ENCODE measurements at places on chromosomes 16 and 17.
A peak's percentile ranks its signal among the peaks of the same experiment; 100 is the strongest.

DNA sequence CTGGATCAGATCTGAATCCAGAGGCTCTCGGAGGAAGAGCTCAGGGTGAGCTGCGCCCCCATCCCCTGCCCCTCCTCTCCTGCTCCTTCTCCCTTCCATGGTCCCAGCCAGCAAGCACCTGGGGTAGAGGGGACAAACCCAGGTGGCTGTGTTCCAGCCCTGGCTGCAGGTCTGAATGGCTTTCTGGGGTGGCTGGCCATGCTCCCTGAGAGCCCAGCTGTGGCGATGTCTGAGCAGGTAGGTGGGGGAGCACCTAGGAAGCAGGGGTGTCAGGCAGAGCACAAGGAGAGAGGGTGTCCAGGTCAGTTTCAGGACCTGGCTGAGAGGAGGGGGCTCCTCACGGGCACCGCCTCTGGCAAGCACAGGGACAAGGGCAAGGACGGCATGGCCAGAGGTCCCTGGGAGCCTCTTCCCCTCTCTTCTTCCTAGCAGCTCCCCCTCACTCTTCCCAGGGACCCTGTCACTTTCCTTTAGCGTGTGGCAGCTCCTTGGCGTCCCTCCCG lies 310.0 kb downstream of the SEC14L1 start:
- DNase-seq = no peak

DNA sequence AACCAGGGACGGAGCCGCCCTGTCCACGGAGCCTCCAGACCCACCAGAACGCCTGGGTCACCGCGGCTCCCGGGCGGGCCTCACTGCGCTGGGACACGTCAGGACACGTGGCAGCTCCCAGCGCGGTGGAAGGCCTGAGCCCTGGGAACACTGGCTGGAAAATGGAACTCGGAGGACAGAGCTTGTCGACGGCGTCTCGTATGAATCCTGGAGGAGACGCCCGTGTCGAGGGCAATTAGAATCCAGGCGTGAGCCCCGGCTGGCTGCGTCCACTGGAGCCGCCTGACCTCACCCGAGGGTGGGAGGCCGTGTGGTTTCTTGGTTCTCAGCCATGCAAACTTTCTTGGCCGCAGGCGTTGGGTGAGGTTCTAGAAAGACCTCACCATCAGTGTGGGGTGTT lies 173.9 kb downstream of the LAT start:
- DNase-seq = no peak

DNA sequence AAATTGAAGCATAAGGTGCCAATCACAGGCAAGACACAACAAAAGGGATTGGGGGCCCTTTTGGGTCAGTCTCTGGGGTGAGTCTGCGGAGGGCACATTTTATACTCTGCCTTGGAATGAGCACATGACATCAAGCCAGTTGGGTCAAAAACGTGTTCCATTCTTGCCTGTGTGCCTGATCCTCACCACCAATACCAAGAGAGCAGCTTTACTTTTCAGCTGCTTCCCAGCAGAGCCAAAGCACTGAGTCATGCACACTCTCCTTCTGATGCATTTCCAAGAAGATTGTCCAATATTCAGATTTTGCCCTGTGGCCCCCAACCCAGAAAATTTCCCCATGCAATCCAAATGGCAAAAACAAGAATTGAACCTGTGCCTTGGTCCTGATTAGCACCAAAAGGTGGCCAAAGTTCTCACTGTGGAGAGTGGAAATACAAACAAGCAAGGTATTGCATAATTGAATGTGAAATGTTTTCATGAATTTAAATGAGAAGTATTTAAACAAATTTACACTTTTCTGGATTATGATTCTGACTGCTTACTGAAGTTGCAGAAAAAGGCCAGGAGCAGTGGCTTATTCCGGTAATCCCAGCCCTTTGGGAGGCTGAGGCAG lies 217.8 kb upstream of the SOX9 start:
- no peak for DNase-seq

GRCh38 chr16:85710732-85711131 lies 22.0 kb upstream of the GINS2 start:
- DNase-seq = no peak

GRCh38 chr17:40348136-40348504 lies 16.4 kb downstream of the GJD3 start:
- DNase-seq = no peak

GRCh38 chr17:81999587-81999975 lies 22.2 kb downstream of the ASPSCR1 start:
- DNase-seq = no peak

DNA sequence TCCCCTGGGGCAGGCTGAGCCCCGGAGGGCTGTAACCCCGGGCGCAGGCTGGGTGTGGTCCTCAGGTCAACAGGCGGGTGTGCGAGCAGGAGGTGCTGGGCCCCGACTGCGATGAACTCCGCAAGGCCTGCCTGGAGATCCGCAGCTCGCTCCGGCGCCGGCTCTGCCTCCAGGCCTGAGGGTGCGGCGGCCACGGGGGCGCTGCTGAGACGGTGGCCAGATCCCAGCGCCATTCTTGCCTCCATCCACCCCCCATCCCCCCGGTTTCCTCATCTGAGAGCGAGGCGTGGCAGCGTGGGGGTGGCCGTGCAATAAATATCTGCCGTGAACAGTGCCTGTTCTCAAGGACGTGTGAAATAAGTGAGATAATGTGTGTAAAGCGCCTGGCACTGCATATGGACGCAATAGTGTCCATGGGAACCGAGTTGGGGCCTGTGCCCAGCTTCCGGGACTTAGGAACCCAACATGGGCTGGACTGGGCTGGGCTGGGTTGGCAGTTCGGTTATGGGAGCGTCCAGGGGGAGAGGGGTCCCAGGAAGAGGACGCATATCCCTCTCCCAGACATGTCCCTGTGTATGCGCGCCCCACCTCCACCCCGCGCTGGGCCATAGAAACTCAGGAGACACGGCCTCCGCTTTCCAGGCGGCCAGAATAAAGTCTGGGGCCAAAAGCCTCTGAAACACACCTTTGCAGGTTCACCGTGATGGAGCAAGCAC lies 15.0 kb downstream of the ZNF213 start:
- peak; percentile 45 for DNase-seq

DNA sequence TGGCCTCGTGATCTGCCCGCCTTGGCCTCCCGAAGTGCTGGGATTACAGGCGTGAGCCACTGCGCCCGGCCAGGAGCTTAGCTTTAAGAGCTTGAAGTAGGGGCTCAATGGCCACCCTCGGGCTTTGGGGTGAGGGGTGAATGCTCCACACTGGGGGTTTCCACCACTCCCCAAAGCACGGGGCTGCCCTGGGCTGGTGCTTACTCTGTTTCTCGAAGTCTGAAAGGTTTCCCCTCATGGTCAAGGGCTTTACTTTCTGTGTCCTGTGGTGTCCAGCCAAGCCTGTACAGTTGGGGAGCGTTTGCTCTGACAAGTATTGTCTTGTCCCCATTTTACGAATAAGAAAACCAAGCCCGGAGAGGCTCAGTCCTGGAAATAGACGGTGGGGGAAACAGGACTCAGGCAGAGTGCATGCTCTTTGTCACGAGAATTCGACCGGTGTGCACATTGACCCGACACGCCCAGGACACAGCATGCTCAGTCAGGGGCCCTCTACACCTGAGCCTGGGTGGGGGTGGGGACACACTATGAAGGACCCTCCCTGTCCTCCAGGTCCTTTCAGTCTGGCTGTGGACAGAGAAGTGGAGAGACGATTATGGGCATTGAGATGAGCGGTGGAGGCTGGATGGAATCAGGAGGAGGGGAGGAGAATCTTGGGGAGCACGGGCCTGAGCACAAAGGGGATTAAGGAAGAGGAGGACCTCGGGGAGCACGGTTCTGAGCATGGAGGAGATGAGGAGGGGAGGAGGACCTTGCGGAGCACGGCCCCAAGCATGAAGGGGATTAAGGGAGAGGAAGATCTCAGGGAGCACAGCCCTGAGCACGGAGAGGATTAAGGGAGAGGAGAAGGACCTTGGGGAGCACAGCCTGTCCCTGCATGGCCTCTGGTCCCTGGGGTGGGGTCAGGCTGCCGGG lies 7.5 kb downstream of the CD7 start:
- no peak for DNase-seq

Measured in substantia nigra (tissue), 51 donors.